ENCODE measurements at places on chromosomes 4 and X.

GRCh38 chr4:169226565-169226964, 44.2 kb downstream of the SH3RF1 start:
- no peak for DNase-seq

DNA sequence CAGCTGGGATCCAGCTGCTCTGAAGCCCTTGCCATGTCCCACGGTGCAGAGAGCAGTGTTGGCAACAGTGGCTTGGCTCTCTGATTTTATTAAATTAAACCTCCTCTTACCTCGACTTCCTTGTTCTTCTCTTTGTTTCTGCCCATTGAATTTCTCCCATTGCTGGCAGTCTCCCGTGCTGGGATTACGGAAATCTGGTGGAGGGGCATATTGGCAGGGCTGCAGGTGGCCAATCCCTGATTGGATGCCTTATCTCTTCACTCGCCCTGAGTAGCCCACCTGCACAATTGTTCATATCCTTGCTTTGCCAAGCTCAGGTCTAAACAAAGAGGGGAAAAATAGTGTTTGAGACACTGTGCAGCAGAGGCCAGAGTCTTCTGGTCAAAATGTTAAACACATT, 493.9 kb downstream of the TMA16 start:
- DNase-seq = no peak

DNA sequence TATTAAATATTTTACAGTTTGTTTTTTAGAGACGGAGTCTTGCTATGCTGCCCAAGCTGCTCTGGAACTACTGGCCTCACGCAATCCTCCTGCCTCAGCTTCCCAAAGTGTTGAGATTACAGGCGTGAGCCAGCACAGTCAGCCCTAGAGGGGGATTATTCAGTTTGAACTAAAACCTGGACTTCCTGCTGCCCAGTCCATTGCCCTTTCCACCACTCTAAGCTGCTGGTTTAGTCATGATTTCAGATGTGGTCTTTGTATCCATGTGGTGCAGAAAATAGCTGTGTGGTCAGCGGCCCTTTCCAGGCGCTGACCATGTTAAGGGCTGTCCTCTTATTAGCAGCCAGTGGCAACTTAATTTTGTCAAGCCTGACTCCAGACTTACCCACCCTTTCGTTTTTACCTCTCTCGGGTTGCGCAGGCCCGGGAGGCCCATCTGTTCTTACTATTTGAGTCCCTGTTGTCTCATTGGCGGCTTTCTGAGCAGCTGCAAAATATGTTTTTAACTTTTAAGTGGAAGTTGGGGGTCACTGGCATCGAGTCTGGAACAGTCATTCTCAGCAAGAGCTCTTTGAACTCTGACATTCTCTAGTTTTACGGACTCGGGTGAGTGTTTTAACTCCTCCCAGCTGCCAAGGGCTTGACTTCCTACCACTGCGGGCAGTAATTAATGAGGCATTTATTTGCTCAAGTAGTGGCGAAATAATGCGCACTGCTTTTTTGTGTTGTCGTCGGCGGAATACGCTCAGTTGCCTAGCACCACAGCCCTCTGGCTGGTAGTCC, 773 bp upstream of the VMA21 start:
- no peak for DNase-seq

DNA sequence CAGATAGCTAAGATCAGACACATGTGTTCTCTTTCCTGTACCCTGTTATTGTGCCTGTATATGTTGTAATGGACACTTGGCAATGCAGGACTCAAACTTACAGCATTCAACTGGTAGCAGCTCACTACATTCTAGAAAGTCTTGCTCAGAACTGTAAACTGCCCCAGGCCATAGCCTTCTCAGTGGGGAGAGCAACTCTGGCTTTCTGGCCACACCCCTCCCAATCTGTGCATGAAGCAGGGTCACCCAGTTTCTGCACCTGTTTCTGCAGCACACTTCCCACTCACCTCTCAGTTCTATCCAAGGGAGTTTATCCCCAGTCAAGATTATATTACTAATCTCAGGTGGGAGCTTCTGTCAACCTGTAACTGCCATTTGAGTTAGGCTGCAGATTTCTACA, 38.9 kb upstream of the TBX22 start:
- DNase-seq = no peak

- no peak for DNase-seq
Observed at GRCh38 chr4:53037892-53038291, 175.8 kb downstream of the RASL11B start.

GRCh38 chrX:104432321-104432720, 133.7 kb upstream of the IL1RAPL2 start:
- no peak for DNase-seq

GRCh38 chrX:1754077-1754476, 139.2 kb downstream of the ASMT start:
- no peak for DNase-seq

DNA sequence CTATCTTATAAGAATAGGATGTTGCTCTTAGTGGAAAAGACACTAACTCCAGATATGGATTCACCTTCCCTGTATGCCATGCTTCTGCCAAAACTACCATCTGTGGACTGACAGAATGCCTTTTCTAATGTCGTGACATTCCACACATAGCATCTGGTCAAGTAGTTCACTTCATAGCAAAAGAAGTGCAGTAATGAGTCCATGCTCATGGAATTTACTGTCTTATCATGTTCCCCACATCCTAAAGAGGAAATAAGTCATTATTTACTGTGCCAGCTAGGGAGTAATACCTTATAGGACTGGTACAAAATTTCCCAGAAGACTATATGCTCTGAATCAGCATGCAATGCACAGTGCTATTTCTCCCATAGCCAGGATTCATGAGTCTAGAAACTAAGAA, 562.4 kb downstream of the TLL1 start:
- DNase-seq = no peak

GRCh38 chr4:8073206-8073863, 85.3 kb downstream of the ABLIM2 start:
- no peak for DNase-seq

DNA sequence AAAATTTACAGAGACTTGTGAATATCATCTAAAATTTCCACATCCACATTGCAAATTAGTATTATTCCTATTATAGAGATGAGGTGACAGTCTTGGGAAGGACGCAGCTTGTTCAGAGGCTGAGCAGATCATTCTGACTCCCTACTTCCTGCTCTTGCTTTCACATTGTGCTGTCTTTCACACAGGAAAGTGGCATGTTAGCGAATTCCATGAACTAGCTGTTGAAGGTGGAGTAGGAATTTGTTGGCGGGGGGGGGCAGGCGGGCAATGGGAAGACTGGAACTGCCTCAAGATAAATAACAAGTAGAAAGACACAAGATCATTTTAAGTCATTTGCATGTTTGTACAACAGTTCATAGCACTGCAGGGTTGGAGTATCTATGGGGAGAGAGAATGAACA, 2.3 kb downstream of the PF4V1 start:
- no peak for DNase-seq

GRCh38 chrX:15349046-15349445, 13.7 kb upstream of the PIGA start:
- no peak for DNase-seq

- DNase-seq = no peak
Observed at GRCh38 chr4:112515198-112516065, 548 bp downstream of the NEUROG2 start.

All from CMK (cell line).